ENCODE measurements at places on chromosomes 3 and 15. TPM values are rescaled to one million over a fixed set of nuclear protein-coding genes. Genes with fewer than 3 reads are reported as not detected.

SAMD7 gene
- total RNA-seq: not detected

LRTM1 gene
- not detected for total RNA-seq

DNA sequence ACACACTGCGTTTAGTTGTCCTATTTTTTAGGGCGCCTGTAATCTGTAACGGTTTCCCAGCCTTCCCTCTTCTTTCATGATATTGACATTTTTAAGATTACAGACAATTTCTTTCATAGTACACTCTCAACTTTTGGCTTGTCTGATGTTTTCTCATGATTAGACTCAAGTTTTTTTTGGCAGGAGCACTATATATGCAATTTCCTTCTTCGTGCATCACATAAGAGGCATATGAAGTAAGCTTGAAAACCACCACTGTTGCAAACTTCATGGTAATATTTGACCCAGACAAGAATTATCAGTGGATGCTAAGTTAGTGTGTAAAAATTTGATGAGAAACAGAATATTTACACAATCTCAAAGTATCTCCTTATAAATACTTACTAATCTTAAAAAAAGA is 119.2 kb upstream of the CMC1 start:
- no peaks in the 10 kb centered on the region for H3K36me3 ChIP-seq
- no peaks in the 10 kb centered on the region for H3K4me1 ChIP-seq
- no peak overlapping the region for H3K4me3 ChIP-seq
- peaks cover 13% of the 10 kb centered on the region for H3K27me3 ChIP-seq

HRG gene
- total RNA-seq: not detected

PLSCR2 gene
- not detected for total RNA-seq

- H3K4me3 ChIP-seq: peak overlapping the region; percentile 24
- no peaks in the 10 kb centered on the region for H3K36me3 ChIP-seq
- H3K27me3 ChIP-seq: peaks cover 1% of the 10 kb centered on the region
- peaks cover 25% of the 10 kb centered on the region for H3K4me1 ChIP-seq
- H3K27ac ChIP-seq: no peak overlapping the region
- no peak for DNase-seq
Observed at GRCh38 chr3:64956711-64957325, 269.0 kb upstream of the ADAMTS9 start.
